ENCODE measurements at places on chromosomes 16 and 17.

DNA sequence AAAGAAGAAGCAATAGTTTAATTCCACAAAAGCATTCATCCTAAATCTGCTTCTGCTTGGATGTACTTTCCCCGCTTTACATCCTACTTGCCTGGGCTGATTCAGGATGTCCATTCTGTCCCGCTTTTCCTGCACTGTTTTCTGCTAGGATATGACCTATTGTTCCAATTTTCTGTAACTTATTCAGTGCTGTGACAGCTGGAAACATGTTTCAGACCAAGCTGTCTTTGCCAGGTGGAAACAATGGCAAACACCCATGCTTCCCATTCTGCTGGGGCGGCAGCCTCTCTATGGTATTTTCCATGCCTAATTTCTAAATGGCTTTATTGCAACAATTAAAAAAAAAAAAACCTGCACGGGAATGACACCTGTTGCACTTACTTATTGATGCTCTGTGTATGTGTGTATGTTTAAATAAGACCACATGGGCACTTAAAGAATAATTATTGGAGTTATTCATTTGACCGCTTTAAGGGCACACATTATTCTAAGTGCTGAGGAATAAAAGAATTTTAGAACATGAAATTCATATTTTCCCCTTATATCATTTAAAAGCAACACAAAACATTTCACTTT is 21.0 kb downstream of the COQ7 start:
- no peak for DNase-seq

DNA sequence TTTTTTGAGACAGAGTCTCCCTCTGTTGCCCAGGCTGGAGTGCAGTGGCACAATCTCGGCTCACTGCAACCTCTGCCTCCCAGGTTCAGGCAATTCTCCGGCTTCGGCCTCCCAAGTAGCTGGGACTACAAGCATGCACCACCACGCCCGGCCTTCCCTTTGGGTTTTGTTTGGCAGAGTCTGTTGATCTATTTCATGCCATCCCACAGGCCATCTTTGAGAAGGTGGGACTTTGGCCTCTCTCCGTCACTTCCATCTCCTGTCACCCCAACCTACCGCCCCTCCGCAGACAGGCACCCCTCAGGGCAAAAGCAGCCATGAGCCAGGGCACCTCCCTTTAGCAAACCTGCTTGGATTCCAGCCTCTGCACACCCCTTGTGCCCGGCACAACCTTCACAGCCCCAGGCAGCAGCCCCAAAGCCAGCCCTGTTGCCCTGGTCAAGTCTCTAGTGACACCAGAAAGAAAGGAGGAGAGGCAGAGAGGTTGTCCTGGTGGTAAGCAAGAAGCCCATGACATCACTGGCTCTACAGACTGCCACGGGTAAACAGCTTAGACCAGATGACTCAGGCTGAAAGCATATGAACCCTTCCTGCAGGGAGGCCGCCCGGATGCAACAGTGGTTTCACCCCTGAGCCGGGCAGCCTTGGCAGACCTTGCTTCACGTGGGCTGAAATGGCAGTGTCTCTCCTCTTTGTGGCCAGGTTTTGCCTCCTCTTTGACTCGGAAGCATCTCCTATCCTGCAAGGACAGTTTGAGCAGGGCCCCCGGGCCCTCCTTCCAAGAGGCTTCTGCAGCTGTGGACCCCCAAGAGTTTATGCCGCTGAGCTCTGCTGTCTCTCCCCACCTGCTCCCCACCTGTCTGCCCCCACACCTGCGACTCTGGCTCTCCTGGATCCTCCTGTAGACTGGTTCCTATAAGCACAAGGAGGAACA is 8.1 kb upstream of the TIMP2 start:
- DNase-seq, result no peak

DNA sequence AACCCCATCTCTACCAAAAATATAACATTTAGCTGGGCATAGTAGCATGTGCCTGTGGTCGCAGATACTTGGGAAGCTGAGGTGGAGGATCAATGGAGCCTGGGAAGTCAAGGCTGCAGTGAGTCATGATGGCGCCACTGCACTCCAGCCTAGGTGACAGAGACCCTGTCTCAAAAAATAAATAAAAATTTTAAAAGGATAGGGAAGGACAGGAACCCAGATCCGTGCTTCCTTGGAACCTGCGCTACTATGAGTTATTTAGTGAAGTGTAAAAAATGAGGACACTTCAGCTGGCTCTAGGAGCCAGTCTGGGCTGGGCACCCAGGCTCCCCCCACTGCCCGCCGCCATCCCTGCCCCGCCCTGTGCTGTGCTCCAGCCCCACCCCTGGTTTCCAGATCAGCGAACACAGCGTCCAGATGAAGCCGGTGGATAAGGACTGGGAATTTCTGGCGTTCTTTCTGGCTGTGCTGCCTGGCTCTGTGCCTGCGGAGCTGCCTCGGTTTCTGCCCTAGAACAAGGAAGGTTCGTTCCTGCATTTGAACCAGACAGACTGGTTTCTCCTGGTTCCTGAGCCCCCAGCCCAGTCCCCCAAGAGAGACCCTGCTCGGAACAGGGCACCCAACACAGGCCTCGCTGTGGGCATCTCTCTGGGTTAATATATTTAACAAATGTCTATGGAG is 18.5 kb downstream of the PLLP start:
- peak; percentile 50 for DNase-seq

- no peak for DNase-seq
These were observed 74.7 kb downstream of the CACNG1 start for GRCh38 chr17:67119102-67119501.

- no peak for DNase-seq
These were observed 238.7 kb upstream of the CIBAR2 start for GRCh38 chr16:85350973-85351372.

DNA sequence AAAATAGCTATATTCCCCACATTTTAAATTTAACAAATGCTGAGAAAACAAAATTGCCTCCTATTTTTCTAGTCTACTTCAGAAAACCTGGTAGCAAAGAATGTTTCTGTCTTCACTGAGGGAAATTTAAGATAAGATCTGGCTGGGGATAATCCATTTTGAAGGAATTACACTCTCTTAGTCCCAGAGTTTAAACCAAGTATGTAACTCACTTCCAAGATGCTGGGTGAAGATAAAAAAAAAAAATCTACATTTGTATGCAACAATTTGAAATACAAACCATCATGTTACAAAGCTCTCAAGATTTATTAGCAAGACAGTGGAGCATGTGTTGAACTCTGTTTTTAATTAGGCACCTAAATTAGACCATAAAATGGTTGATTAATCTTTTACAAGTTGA is 5.7 kb downstream of the HS3ST3B1 start:
- no peak for DNase-seq

GRCh38 chr17:79740413-79740812 is 9.7 kb downstream of the ENPP7 start:
- DNase-seq, result no peak

GRCh38 chr16:66440271-66440802 is 13.2 kb downstream of the BEAN1 start:
- no peak for DNase-seq

DNA sequence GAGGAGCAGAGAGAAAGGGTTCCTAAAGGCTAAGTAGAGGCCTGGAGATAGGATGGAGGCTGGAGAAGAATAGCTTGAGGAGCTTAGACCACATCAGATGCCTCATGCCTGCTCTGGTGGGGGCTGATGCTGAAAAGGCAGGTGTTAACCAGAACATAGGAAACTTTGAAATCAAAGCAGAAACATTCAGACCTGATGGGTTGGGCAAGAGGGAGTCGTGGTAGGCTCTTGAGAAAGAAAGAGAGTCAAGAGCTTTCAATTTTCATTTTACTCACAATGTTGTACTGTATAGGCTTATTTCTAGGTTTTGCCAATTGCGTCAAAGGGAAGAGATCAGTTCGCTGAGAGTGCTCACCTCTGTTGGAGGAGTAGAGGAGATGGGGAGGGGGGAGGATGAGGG is 406.6 kb upstream of the SALL1 start:
- DNase-seq, result no peak

GRCh38 chr17:2897605-2898004 is 101.4 kb downstream of the RAP1GAP2 start:
- no peak for DNase-seq

GRCh38 chr17:34377078-34377823 is 14.2 kb upstream of the CCL1 start:
- DNase-seq, result no peak

DNA sequence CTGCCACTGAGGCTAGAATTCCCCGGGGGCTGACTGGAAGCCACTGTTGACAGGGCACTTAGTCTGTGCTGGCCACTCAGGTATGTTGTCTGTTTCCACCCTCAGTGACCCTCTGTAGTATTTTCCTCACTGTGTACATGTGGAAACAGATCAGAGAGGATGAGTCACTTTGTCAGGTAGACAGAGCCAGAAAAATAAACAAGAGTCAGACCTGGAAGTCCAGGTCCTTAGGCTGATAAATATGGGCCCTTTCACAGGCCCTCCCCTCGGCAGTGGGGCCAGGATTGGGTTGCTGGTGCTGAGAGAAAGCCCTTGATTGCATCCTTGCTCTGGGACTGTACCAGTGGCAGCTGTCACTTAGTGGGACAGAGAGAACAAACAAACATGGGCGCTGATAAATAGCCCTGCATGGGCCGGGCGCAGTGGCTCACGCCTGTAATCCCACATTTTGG is 21.3 kb downstream of the PGS1 start:
- DNase-seq, result no peak

DNA sequence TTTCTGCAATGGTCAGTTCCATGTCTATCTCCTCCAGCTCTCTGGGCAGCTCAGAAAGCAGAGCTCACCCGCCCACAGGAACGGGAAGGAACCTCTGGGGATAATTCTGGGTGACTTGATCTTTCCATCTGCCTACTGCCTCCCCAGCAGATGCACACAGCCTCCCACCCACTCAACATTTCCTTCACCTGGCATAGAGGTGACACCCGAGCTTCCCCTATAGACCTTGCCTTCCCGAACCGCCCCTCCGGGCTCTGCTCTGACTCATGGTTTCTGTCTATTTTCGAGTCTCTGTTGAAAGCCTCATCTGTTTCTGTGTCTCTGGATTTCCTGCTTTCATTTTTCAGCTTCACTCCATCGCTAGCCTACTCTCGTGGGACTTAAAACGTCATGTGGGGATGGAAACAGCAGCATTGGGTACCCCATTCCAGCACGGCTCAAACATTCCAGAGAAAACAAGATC is 11.4 kb downstream of the GGA3 start:
- DNase-seq, result no peak

DNA sequence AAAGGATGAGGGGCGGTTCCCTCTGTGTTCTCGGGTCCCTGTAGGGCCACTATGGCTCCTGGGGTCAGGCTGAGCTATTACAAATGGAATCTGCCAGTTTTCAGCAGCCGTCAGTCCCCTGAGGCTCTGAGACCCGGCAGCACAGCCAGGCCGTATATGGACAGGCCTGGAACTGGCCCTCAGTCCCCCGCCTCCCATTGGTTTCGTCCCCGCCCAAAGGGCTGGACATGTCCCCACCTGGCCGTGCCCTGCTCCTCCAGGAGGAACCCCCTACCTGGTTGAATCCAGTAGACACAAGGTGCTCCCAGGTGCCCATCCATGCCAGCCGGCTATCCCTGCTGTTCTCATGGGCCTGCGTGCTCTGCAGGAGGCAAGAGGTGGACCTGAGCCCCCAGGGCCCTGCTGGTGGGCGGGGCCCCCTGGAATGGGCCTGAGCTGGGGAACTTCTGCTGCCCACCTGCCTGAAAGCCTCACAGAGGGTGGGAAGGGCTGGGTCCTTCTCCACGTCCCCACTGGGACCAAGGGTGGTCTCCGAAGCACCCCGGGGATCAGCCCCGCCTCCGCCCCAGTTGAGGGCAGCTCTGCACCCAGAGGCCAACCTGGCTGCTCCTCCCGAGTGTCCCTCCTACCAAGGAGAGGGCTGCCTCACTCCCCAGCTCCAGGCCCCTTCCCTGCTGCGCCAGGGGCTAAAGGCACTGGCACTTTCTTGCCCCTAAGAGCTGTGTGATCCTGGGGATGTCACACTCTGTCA is 16.8 kb downstream of the VASN start:
- no peak for DNase-seq

DNA sequence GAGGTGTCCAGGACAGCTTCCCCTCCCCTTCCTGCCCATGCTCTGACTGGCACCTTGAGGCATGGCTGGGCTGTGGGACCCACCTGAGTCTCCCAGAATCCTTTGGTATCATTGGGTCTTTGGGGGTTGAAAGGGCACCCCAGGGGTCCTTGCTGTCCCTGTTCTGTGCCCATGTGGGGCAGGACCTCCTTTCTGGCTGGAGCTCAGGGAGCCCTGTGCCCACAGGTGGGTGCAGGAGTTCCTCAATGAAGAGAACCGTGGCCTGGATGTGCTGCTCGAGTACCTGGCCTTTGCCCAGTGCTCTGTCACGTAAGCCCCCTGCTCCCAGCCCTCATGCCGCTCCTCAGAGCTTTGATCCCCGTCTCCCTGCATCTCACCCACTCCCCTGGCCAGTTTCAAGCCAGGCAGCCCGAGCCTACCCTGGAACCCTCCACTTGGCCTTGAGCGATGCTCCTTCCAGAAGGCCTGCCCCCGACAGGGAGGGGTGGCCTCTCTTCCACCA is 11.8 kb downstream of the FMNL1 start:
- DNase-seq, result no peak

GRCh38 chr16:56019274-56019673 is 144.1 kb upstream of the CES5A start:
- no peak for DNase-seq

DNA sequence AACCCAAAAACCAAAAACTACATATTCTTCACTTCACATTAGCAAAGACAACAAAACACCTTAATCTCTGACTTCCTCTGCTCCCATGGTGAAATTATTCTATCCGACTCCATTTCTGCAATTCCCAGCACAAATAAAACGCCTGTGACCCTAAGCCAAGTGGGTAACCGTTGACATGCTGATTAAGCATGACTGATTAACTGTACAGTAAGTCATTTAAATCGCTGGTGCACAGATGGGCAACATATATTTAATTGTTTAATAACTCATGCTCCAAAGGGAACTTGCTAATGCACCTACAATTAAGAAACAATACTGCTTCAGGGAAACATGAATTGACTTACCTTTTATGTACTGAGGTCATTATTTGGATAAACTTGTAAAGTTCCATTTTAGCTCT is 436.7 kb downstream of the KIF2B start:
- no peak for DNase-seq

- no peak for DNase-seq
These were observed 52.7 kb upstream of the KSR1 start for GRCh38 chr17:27403480-27404005.

DNA sequence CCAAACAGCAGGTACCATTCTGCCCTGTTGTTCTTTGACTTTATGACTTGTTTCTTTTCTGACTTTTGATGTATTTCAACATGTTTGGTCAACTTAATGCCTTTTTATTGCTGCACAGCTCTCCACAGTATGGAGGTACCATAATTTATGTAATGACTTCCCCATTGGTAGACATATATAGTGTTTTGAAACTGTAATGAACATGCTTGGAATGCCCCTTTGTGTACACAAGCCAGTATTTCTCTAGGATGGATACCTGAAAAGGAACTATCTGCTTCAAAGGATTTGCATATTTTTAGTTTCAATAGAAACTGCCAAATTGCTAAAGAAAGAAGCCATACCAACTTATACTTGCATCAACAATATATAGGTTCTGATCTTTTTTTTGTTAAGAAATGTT is 66.1 kb downstream of the NOG start:
- no peak for DNase-seq

- DNase-seq, result peak; percentile 49
These were observed 189.0 kb upstream of the CIBAR2 start for GRCh38 chr16:85301231-85301630.

- DNase-seq, result peak; percentile 53
These were observed 34.0 kb downstream of the YPEL2 start for GRCh38 chr17:59365383-59365981.

Data from right kidney (tissue), 9 donors.